ENCODE measurements at places on chromosomes 6 and 20.

DNA sequence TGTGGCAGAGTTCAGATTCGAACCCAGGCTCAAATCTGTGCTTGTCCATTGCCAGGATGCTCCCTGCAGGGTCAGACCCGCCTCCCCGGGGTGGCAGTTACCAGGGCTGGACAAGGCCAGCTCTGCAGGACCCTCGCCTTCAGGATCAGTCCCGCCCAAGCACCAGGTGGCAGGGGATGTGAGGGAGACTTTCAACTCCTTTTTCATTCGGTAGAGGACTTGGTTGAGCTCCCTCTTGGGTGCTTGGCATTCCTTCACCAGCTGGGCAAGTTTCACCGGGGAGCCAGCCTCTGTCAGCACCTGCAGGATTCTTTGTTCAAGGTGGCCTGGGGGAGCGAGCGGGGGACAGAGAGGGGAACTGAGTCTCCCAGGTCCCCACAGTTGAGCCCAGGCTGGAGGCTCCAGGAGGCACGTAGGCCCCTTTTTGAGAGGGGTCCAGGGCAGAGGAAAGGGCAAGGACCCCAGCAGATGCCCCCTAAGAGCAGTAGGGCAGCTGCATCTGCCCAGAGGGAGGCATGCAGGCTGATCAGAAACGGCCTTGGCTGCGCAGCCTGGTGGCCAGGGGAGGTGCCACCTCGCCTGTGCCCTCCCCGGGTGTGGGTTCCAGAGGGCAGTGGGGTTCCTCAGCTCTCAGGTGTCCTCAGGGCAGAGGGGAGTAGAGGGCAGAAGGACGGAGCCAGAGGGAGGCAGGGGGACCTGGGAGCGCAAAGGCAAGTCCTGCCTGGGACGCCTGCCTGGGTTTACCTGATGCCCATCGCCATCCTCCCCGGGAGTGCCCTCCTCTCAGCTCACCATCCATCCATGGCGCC is 3.9 kb downstream of the ZBP1 start:
- DNase-seq: no peak

GRCh38 chr20:13342469-13343242 is 121.6 kb downstream of the ISM1 start:
- no peak for DNase-seq

GRCh38 chr6:40131675-40132074 is 197.4 kb upstream of the MOCS1 start:
- no peak for DNase-seq

GRCh38 chr6:12137480-12137879 is 125.4 kb downstream of the HIVEP1 start:
- DNase-seq: no peak

- DNase-seq: peak; percentile 25
Observed at GRCh38 chr6:83884523-83884922, 25.0 kb downstream of the CYB5R4 start.

DNA sequence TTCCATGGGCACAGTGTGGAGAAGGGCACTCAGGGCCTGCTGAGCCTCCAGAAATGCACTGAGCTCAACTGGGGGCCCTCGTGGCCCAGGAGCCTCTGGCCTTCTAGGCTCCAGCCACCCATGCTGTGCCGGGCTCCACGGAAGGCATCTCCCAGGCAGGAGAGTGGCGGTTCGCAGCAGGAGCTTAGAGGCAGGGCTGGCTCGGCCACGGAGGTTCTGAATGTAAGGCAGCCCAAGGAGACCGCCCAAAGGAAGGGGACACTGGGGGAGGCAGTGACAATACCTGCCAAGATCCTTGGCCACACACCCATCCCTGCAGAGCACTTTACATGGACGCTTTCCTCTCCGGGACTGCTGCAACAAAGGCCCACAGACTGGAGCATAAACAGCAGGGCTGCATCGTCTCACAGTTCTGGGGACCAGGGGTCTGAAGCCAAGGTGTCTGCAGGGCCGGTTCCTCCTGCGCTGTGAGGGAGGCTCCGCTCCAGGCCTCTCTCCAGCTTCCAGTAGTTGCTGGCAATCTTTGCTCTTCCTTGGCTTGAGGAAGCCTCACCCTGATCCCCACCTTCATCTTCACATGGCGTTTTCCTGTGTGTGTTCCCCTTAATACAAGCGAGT is 128.2 kb upstream of the CDH4 start:
- no peak for DNase-seq

DNA sequence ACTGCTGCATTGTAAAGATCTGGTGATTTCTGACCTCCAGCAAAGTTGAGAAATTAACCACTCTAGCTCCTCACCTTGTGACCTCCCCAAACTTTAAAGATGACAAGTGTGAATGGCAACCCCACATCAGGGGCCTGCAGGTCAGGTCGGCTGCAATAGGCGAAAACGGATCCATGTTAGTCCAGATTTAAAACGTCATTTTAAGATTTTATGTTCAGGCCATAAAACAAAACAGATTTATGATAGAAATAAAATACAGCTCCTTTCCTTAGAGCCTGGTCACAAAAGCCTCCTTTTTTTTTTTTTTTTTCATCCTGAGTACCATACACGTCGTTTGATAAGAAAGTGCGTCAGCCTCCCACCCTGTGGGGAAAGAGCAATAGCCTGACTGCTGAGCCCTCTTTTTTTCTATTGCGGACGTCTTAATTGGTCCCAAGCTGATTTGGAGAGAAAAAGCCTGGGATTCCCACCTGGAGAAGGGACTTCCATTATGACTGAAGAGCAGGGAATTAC is 519.2 kb upstream of the NOX3 start:
- DNase-seq: no peak

DNA sequence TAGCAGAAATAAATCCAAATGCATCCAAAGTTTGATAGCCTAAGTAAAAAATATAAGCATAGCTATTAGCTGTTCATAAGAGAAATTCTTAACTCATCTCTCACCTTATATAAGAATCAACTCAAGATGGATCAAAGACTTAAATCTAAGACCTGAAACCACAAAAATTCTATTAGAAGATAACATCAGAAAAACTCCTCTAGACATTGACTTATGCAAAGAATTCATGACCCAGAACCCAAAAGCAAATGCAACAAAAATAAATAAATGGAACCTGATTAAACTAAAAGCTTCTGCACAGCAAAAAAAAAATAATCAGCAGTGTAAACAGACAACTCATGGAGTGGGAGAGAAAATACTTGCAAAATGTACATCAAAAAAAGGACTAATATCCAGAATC is 184.3 kb downstream of the TFAP2A start:
- DNase-seq: no peak

DNA sequence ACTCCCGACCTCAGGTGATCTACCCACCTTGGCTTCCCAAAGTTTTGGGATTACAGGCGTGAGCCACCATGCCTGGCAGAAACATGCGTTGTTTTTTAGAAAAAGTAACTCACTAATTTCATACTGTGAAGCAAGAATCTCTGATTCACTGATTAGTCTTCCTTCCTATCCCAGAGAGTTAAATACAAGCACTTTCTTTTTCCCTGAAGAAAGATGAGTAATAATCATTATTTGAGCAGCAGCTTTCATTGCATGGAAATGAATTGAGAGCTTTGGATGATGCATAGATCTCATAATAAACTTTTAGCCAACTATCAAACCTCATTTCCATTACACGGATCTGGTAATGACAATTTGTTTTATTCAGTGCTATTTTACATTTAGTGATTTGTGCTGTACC is 892.5 kb upstream of the EYS start:
- DNase-seq: no peak

DNA sequence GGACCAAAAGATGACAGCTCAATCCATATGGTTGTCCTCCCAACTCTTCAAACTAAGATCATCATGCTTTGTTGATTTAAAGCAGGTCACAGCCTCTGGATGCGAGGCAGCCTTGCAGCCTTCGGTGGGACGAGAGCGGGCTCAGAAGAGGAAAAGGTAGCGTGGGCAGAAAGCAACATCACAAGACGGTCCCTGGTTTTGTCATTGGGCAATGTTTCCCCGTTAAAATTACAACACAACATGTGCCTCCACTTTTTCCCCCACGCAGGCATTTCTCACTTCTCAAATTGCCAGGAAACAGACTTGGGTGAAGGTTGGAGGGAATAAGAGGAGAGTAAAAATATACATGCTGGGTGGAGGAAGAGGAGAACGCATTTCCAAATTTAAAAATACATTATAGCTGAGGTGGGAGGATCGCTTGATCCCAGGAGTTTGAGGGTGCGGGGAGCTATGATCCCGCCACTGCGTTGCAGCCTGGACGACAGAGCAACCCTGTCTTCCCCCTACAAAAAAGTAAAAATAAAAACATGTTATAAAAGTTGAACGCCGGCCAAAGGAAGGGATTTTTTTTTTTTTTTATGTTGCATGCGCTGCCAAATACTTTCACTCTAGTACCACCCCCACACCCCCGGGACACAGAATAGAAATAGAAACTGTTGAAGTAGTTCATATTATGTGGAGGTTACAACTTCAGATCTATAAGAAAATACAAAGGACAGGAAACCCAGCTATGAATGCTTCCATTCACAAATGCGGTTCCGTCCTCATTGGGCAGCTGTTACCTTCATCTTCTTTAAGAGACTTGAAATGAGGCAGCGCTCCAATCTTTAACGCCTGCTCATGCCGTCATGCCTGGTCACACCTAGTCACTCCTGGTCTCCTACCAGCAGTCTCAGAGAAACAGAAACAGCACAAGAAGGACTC is 13.9 kb upstream of the NAA20 start:
- DNase-seq: no peak

GRCh38 chr6:32932132-32932868 is 8.5 kb downstream of the HLA-DMB start:
- DNase-seq: no peak

DNA sequence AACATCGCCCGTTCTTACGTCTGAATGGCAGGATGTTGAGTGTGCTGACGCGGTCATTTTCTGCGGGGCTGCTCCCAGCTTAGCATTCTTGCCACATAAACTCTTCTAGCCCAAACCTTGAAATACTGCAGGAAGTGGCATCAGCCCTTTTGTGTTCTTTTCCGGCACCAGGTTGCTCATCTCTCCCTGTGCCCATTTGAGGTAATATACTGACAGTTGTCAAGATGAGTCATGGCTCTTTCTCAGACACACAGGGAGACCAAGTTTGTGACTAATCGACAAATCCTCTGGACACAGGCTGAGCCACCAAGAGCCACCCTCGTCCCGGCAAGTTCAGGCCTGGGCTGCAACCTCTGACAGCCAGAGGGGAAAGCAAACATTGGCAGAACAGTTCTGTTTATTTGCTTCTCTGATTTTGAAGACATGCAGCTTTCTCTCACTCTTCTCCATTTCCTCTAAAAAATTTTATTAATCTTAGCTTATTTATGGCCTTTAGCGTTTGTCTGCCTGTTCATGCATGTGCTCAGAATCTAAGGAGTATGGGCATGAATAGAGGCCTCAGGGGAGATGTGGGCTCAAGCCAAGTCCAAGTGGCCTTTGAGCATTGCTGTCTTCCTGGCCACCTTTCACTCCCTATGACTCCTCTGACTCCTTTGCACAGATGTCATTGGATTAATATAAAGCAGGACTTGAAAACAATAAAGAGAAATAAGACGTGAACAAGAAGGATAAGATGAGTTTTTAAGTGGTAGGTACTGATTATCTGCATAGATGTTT is 328.2 kb upstream of the JAG1 start:
- peak; percentile 72 for DNase-seq

- DNase-seq: no peak
Observed at GRCh38 chr6:85641897-85642773, 551 bp downstream of the SYNCRIP start.

GRCh38 chr20:3123542-3123941 is 36.1 kb downstream of the FASTKD5 start:
- no peak for DNase-seq

All from HTR-8/SVneo (cell line).